ENCODE measurements at places on chromosomes 7 and 10. TPM values are rescaled to one million over a fixed set of nuclear protein-coding genes. Genes with fewer than 3 reads are reported as not detected.

CACNA2D1 gene
- 61.6 TPM for total RNA-seq

VSTM4 gene
- 1.1 TPM for total RNA-seq

TUBB8 gene
- not detected for total RNA-seq

TMEM243 gene
- total RNA-seq: 41.6 TPM

VPS37D gene
- total RNA-seq: 9.2 TPM

UPF2 gene
- 25.1 TPM for total RNA-seq

NPM3 gene
- total RNA-seq: 156 TPM

PSD gene
- 3.9 TPM for total RNA-seq

PNLIPRP3 gene
- 0.12 TPM for total RNA-seq

LRMDA gene
- total RNA-seq: 0.55 TPM

PWWP2B gene
- 17.4 TPM for total RNA-seq

OR9A2 gene
- not detected for total RNA-seq

FKBP6 gene
- total RNA-seq: under 0.01 TPM

PNLIPRP2 gene
- total RNA-seq: not detected

FAM180A gene
- 24.9 TPM for total RNA-seq

PBLD gene
- total RNA-seq: 3.7 TPM

ZNF425 gene
- total RNA-seq: 1.9 TPM

SEC61A2 gene
- 17.9 TPM for total RNA-seq

VPS50 gene
- total RNA-seq: 39.1 TPM

COL26A1 gene
- total RNA-seq: not detected

KCNMA1 gene
- 169 TPM for total RNA-seq

CDNF gene
- total RNA-seq: 1.3 TPM

LRRC4 gene
- 0.22 TPM for total RNA-seq

FGFR2 gene
- total RNA-seq: 0.44 TPM

GNAT3 gene
- not detected for total RNA-seq

FRMD4A gene
- total RNA-seq: 48.5 TPM

UCMA gene
- total RNA-seq: not detected

MBL2 gene
- total RNA-seq: not detected

AMPH gene
- total RNA-seq: 1.5 TPM

EEPD1 gene
- total RNA-seq: 10.1 TPM

ANKRD22 gene
- total RNA-seq: not detected

HOXA7 gene
- 0.77 TPM for total RNA-seq

PDE6C gene
- not detected for total RNA-seq

LRIT1 gene
- not detected for total RNA-seq

NPSR1 gene
- not detected for total RNA-seq

SMARCD3 gene
- 35.7 TPM for total RNA-seq

JCAD gene
- 2.5 TPM for total RNA-seq

FOXP2 gene
- 6.6 TPM for total RNA-seq

VWA2 gene
- total RNA-seq: not detected

SMKR1 gene
- total RNA-seq: 0.44 TPM

CYP2E1 gene
- 0.37 TPM for total RNA-seq

PON3 gene
- total RNA-seq: 0.11 TPM

C7orf33 gene
- not detected for total RNA-seq

FLNC gene
- total RNA-seq: 286 TPM

AKR1C2 gene
- 20.4 TPM for total RNA-seq

TACC2 gene
- 3.5 TPM for total RNA-seq

EN2 gene
- not detected for total RNA-seq

FEZF1 gene
- not detected for total RNA-seq

MRPS24 gene
- total RNA-seq: 99.5 TPM

FAM25G gene
- total RNA-seq: not detected

TLX1 gene
- not detected for total RNA-seq

BLNK gene
- total RNA-seq: not detected

DRGX gene
- not detected for total RNA-seq

CUBN gene
- 0.87 TPM for total RNA-seq
